ENCODE measurements at places on chromosomes 12 and 14. TPM values are rescaled to one million over a fixed set of nuclear protein-coding genes. Genes with fewer than 3 reads are reported as not detected.

DNA sequence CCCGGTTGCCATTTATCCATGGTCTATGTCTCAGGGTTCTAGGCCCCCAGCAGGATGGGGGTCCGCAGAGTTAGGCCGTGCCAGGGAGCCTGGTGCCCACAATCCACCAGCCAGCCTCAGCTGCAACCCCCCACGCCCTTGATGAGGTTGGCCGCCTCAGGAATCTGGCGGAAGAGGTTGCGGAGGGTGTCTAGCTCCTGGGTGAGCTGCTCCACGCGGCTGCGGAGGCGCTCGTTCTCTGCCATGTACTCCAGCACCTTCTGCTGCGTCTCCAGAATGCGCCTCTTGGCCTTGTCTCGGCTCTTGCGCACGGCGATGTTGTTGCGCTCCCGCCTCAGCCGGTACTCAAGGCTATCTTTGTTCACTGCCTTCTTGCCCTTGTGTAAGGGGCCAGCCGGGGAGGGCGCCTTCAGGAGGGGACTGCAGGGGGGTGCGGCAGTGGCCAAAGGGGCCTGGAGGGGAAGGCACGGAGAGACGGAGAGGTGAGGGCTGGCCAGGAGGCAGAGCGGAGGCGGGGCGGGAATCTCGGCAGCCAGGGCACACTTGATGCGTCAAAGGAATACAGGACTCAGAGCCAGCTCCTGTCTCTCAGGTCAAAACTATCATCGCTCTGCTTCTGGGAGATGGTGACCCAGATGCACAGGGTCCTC lies 1.6 kb downstream of the CEBPE start:
- no peak for DNase-seq

- DNase-seq, result no peak
These were observed 102.5 kb upstream of the MDM1 start for GRCh38 chr12:68434391-68435298.

DNA sequence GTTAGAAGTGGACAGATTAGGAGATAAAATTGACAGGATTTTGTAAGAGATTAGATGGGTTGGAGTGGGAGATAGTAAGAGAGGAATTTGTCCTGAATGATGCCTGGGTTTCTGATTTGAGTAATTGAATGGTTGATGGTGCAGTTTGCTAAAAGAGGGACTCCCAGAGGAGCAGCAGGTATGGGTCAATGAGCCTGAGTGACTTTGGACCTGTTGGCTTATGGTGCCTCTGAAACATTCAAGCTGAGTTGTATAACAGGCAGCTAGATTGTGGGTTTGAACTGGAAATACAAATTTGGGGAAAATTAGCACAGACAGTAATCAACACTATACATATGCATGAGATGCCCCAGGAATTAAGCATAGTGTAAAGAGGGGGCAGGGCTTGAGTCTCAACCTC lies 16.7 kb upstream of the SYNDIG1L start:
- no peak for DNase-seq

- no peak for DNase-seq
These were observed 40.5 kb downstream of the RPS29 start for GRCh38 chr14:49545716-49546115.

DNA sequence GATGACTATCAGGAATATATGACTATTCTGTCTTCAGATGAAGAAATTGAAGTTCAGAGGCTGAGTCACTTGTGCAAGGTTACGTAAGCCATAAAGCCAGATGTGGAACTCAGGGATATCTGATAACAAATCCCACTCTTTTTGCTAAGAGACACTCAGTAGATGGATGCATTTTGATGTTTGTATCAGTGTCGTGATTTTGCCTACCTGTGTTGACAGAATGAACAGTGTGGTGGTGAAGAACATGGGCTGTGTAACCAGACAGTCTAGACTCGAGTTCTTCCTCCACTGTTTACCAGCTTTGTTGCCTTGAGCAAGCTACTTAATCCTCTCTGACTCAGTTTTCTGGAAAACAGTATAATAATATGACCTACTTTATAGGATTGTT lies 93.9 kb downstream of the DAAM1 start:
- peak; percentile 60 for DNase-seq

DNA sequence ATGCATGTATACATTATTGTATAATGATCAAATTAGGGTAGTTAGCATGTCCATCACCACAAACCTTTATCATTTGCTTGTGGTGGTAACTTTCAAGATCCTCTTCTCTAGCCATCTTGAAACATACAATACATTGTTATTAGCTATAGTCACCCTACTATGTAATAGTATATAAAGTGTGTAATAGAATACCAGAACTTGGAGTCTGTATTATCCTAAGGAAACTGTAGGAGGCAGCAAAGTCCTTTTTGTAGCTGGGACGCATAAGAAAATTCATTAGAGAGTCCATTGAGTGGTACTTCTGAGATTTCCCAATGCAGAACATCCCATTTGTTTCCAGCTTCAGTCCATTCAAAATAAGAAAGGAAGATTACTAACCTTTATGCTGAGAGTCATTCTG lies 325.9 kb upstream of the LRFN5 start:
- peak; percentile 48 for DNase-seq

GRCh38 chr14:71187633-71188356 lies 280.5 kb downstream of the PCNX1 start:
- DNase-seq, result peak; percentile 26

DNA sequence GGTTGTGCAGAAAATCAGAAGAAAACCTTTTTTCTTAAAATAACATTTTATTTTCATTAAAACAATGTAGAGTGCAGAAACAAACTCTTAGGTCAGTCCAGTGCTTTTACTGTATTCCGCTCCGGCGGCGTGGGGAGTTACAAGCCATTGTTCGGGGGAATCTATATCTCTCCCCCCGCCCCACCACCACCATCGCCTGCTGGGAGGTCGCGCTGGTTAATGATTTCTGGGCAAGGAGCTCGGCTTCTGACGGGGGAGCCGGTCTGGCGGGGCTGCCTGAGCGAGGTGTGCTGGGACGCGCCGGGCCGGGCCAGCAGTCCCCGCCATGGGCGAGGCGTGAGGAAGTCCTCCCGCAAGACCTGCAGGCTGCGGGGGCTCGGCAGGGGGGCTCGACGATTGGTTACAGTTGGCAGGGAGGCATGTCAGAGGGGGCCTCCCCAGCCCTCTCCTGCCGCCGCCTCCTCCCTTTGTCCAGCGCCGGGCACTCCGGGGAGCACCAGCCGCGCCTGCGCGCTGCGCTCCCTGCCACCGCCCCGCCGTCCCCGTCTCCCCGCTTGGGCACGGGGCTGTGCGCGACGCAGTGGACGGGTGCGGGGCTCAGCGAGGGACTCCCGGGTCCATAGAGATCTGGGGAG lies 1.0 kb upstream of the DUSP6 start:
- DNase-seq, result peak; percentile 79

GRCh38 chr12:51293696-51294095 lies 23.5 kb upstream of the SMAGP start:
- DNase-seq, result no peak

- DNase-seq, result no peak
These were observed 85.1 kb downstream of the RGS6 start for GRCh38 chr14:72017290-72017689.

DNA sequence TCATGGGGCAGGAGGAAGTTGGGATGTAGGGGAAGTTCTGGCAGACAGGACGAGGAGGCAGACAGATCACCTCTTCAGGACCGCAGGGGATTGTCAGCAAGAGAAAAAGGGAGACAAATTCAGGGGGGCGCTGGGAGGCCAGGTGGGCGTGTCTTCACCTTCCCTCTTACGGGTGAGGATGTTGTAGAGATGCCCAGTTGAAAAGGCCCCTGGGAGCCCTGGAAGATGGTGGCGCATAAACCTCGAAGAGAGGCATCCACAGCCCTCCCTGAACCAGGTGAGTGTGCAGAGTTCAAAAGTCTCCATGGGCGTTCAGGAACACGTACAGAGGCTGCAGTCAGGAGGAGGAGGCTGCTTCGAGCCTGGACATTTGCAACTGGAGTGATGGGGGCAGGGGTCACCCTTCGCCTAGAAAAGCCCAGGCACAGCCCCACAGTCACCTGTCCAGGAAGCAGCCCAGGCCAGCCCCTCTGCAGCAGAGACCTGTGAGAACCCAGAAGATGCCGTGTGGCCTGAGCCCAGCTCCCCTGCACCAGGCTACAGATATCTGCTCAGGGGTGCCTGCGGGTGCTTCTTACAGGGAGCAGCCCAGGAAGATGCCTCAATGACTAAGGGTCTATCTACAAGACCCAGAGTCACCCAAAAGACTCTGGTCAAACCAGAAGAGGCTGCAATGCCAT lies 74.4 kb downstream of the PRIMA1 start:
- no peak for DNase-seq

GRCh38 chr12:68140556-68140955 lies 19.0 kb downstream of the IFNG start:
- no peak for DNase-seq

- DNase-seq, result no peak
These were observed 36.5 kb downstream of the CORO1C start for GRCh38 chr12:108694812-108695278.

- no peak for DNase-seq
These were observed 15.1 kb downstream of the ABHD4 start for GRCh38 chr14:22613106-22613695.

GRCh38 chr14:32414808-32415255 lies 85.7 kb downstream of the AKAP6 start:
- DNase-seq, result peak; percentile 54

GRCh38 chr12:30755395-30755762 lies 628 bp upstream of the CAPRIN2 start:
- DNase-seq, result no peak

GRCh38 chr14:89093083-89093730 lies 268.8 kb downstream of the TTC8 start:
- DNase-seq, result no peak

DNA sequence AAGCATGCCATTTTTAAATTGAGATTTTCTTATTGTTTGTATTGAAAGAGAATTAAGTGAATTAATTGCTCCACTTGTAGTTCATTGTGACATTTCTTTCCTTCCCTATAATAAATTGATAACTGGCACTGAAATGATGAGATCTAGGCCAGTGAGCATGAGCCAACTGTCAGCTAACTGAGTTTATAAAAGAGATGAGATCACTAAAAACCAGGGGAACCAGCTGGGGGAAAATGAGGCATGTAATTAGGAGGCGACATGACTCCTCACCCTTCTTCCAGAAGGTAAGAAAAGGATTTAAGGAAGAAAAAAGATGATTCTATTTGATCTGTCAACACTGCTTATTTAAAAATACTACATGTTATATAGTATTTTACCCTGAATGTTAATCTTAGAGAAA lies 104.5 kb upstream of the DNM1L start:
- no peak for DNase-seq

DNA sequence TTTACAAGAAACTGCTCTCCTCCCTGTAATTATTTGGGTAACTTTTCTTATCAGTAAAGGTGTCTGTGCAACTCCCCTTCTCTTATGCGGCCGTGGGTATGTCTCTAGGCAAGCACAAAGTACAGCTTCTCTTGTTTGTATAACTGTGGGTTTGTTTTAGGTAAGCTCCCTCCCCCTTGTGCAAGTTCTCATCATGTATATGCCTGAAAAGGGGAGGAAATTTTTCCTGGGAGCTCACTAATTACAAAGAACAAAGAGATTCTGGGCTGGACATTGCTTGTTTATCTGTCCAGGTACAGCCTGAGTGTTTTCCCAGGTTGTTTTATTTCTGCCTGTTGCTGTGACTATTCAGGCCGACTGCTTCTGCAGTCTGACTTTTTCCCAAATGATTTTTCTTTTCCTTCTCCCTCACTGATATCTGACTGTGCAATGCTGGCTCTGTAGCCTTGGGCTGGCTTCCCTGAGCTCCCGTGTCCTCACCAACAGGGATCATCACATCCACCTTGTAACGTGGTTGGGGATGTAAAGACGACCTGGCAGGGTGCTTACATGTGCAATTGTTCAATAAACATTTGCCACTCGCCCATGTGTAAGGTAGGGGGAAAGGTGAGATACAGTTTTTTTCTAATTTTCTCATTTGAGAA lies 916.5 kb downstream of the AACS start:
- DNase-seq, result no peak

DNA sequence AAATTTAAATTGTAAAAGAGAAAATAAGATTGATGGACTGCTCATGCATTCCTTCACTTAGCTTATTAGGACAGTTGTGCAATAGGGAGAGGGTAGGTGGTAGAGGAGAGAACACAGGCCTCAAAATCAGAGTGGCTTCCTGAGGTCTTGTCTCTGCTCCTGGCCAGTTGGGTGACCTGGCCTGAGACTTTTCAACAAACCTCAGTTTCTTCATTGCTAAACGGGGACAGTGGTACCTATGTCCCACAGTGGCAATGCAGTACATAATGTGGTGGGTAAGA lies 2.6 kb downstream of the MAP3K12 start:
- DNase-seq, result peak; percentile 40

DNA sequence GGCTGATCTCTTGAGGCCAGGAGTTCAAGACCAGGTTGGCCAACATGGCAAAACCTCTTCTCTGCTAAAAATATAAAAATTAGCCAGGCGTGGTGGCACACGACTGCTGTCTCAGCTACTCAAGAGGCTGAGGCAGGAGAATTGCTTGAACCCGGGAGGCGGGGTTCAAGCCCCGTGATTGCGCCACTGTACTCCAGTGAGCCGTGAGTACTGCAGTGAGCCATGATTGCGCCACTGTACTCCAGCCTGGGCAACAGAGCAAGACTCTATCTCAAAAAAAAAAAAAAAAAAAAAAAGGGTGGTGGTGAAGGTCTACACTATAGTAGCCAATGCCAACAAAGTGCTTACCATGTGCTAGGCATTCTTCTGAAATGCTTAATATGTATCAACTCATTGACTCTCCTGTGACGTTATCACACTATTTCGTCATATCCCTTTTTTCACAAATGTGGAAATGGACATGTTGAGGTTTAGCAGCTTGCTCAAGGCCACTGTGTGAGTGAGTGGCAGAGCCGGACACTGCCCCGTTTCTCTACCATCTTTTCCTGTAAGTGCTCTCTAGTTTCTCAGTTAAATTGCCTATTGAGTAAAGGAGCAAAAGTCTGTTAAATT lies 59.6 kb downstream of the GNS start:
- DNase-seq, result no peak

SRRM4 gene
- 0.14 TPM for total RNA-seq

SERPINA4 gene
- not detected for total RNA-seq

CCDC184 gene
- 1.7 TPM for total RNA-seq

GDF3 gene
- total RNA-seq, result not detected

C12orf75 gene
- 39.3 TPM for total RNA-seq

TMEM132C gene
- 1.8 TPM for total RNA-seq

BDKRB2 gene
- 0.49 TPM for total RNA-seq

NRXN3 gene
- total RNA-seq, result 0.69 TPM

GON7 gene
- total RNA-seq, result 18.1 TPM

PRB4 gene
- 1.6 TPM for total RNA-seq

GUCY2C gene
- not detected for total RNA-seq

TAS2R14 gene
- total RNA-seq, result 3.2 TPM

All from cardiac muscle cell (in vitro differentiated cells and primary cell).